ENCODE measurements at places on chromosomes 3 and 15. TPM values are rescaled to one million over a fixed set of nuclear protein-coding genes. Genes with fewer than 3 reads are reported as not detected.

The HESX1 gene
- total RNA-seq: 1.4 TPM

GRCh38 chr15:79311901-79312553 is 1.1 kb downstream of the TMED3 start:
- peak; percentile 6 for DNase-seq

The POPDC2 gene
- 16.1 TPM for total RNA-seq

The IL17RE gene
- 1.0 TPM for total RNA-seq

- DNase-seq: no peak
Measured at GRCh38 chr15:44246521-44247268, 41.8 kb upstream of the GOLM2 start.

GRCh38 chr3:124671106-124671505 is 59.1 kb upstream of the UMPS start:
- no peak for DNase-seq

- no peak for DNase-seq
Measured at GRCh38 chr3:119990888-119991287, 103.4 kb downstream of the GSK3B start.

- no peak for DNase-seq
Measured at GRCh38 chr3:135082706-135083105, 287.6 kb downstream of the EPHB1 start.

DNA sequence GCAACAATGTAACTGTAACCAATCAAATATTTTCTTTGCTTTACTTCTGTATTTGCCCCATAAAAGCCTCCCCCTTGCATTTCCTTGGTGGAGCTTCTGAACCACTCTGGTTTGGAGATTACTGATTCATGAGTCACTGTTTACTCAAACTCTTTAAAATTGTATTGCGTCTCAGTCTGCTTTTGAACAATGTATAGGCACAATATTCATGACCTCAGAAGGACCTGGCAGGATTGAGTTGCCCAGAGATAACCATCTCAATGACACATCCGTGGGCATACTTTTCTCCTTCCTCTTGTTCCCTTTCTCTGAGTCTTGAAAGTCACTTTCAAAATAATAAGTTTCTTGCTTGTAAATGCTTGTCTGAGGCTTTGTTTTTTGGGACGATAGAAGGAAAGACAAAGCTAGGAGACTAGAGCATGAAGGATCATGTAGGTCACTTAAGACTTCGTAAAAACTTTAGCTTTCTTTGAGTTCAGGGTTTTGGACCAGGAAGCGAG is 57.1 kb upstream of the POU1F1 start:
- no peak for DNase-seq

DNA sequence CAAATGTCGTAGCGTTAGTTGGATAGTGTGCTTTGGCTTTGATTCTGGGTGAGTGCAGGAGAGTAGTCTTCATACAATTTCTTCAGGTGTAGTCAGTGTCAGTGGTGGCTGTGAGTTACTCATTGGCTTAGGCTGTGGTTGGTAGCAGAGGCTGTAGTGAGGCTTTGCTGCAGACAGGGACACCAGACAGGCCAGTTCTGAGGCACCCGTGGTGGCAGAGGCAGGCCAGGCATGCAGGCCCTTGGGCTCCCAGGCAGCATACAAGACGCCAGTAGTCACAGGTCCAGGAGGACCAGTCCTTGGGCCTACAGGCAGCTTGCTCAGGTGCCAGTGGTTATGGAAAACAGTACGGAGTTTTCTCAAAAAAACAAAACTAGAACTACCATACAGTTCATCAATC is 61.3 kb downstream of the DMXL2 start:
- DNase-seq: no peak

GRCh38 chr3:124396339-124396950 is 333.8 kb upstream of the UMPS start:
- DNase-seq: no peak

The ACVR2B gene
- total RNA-seq: 17.6 TPM

GRCh38 chr3:78338405-78338804 is 1298.5 kb downstream of the ROBO2 start:
- no peak for DNase-seq

- DNase-seq: no peak
Measured at GRCh38 chr15:38769492-38769891, 204.9 kb upstream of the RASGRP1 start.

All from muscle of leg (tissue), 16 donors.